ENCODE measurements at places on chromosomes 11 and 22. TPM values are rescaled to one million over a fixed set of nuclear protein-coding genes. Genes with fewer than 3 reads are reported as not detected.

The C11orf16 gene
- total RNA-seq: not detected

DNA sequence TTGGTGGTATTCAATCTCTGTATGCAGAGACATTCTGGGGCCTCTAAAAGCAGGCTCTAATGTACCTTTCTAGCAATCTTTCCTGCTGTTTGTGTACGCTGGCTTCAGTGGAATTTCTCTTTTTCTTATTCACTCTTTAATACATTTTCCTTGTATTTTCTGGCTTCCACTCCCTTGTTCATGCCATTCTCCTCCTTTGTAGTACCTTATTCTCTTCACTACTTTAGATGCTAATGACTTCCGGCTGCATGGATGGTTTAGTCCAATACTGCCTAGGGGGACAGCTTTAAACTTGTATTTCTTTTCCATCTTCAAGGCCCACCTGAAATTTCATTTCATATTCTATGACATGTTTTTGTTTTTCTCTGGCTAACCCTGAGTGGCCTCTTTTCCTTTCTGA is 40.2 kb downstream of the DDX10 start:
- peaks cover 24% of the 10 kb centered on the region for H3K36me3 ChIP-seq
- H3K27me3 ChIP-seq: no peaks in the 10 kb centered on the region
- no peak overlapping the region for H3K27ac ChIP-seq
- H3K4me1 ChIP-seq: no peaks in the 10 kb centered on the region
- no peak overlapping the region for H3K4me3 ChIP-seq

The OR56A1 gene
- total RNA-seq: not detected

The BEST1 gene
- total RNA-seq: 4.4 TPM

The ZNF215 gene
- 2.0 TPM for total RNA-seq

- H3K4me3 ChIP-seq: no peak overlapping the region
- H3K36me3 ChIP-seq: no peaks in the 10 kb centered on the region
- H3K4me1 ChIP-seq: no peaks in the 10 kb centered on the region
- H3K27ac ChIP-seq: no peak overlapping the region
These were observed 74.0 kb upstream of the WNT11 start for GRCh38 chr11:76280151-76280881.

DNA sequence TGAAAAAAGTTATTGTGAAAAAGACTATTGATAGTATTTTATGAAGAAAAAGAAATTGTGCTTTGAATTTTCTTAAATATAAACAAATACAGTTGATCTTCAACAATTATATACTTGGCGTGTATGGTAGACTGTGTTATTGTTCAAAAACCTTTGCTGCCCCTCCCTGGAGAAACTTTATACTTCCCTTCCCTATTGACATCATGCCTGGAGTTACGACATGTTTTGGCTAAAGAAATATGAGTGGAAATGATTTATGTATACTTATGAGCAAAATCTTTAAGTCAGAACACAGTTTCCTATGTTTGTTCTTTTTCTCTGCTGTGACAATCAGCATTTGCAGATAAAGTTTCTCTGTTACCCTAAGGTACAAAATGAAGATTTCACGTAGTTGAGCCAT is 243.8 kb downstream of the TMEM135 start:
- no peak overlapping the region for H3K4me3 ChIP-seq
- H3K27ac ChIP-seq: no peak overlapping the region
- H3K4me1 ChIP-seq: peaks cover 11% of the 10 kb centered on the region
- no peaks in the 10 kb centered on the region for H3K27me3 ChIP-seq
- H3K36me3 ChIP-seq: no peaks in the 10 kb centered on the region
- DNase-seq: no peak

DNA sequence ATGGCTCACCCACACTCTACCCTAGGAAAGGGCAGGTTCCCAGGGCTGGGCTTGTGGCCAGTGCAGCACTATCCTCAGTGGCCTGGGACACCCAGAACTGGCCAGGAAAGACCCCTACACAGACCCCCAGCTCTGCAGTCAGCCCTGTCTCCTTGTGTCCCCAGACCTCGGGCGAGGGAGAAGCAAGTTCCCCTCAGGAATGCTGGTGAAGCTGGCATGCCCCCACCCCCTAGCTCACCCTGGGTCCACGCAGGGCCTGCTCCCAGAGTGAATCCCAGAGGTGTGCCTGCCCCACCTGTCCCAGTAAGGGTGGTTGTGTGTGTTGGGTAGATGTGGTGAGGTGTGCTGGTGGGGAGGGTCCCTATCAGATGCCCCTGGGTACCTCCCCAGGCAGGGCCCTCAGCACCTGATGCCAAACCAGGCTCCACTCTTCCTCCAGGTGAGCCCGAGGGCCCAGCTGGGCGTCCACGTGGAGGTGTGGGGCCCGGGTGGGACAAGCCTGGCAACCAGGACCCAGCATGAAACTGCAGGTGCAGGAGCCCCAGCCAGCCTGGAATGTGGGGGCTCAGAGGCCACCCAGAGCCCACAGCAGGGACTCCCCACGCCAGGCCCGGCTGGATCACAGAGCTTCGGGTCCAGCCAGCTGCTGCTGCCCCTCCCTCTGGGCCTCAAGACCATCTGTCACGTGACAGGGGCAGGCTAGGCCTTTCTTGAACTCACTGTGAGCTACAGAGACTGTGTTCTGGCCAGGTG is 48.4 kb upstream of the KCNQ1OT1 start:
- no peak overlapping the region for H3K27ac ChIP-seq
- no peak for DNase-seq
- no peaks in the 10 kb centered on the region for H3K4me1 ChIP-seq
- no peak overlapping the region for H3K4me3 ChIP-seq
- H3K27me3 ChIP-seq: no peaks in the 10 kb centered on the region

The PPME1 gene
- 29.2 TPM for total RNA-seq

GRCh38 chr11:10637731-10638151 is 55.8 kb downstream of the IRAG1 start:
- no peak for DNase-seq
- H3K36me3 ChIP-seq: no peaks in the 10 kb centered on the region
- no peaks in the 10 kb centered on the region for H3K27me3 ChIP-seq
- peak overlapping the region; percentile 70 for H3K27ac ChIP-seq
- no peak overlapping the region for H3K4me3 ChIP-seq

- H3K27me3 ChIP-seq: no peaks in the 10 kb centered on the region
- H3K27ac ChIP-seq: no peak overlapping the region
- H3K4me3 ChIP-seq: no peak overlapping the region
- H3K36me3 ChIP-seq: no peaks in the 10 kb centered on the region
- DNase-seq: no peak
These were observed 11.6 kb downstream of the IL2RB start for GRCh38 chr22:37137903-37138665.

DNA sequence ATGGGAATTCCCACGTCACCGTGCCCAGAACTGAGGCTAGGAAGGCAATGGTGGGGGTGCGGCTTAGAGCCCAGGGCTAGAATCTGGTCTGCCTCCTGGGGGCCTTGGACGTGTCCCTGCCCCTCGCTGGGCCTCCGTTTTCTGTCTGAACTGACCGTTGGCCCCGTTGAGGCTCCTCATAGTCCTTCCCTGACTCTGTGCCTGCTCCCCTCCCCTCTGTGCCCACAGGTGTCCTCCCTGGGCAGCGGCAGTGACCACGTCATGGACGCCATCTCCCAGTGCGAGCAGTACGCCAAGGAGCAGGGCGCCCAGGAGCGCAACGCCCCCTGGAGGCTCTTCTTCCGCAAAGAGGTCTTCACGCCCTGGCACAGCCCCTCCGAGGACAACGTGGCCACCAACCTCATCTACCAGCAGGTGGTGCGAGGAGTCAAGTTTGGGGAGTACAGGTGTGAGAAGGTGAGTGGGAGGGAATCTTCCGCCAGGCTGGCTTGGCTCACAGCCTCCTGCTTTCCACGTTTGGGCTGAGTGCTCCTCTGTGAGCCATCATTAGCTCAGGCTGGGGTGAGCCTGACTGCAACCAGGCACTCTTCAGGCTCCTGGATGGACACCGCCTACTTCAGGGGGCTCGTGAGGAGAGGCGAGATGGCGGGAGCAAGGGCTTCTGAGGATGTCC is 63.9 kb downstream of the MYO7A start:
- no peaks in the 10 kb centered on the region for H3K27me3 ChIP-seq
- no peak for DNase-seq
- no peaks in the 10 kb centered on the region for H3K36me3 ChIP-seq
- peaks cover 3% of the 10 kb centered on the region for H3K4me1 ChIP-seq
- no peak overlapping the region for H3K4me3 ChIP-seq
- H3K27ac ChIP-seq: no peak overlapping the region

The TBX1 gene
- 7.1 TPM for total RNA-seq

- H3K4me1 ChIP-seq: no peaks in the 10 kb centered on the region
- no peak overlapping the region for H3K27ac ChIP-seq
- H3K36me3 ChIP-seq: no peaks in the 10 kb centered on the region
- DNase-seq: no peak
These were observed 35.0 kb downstream of the KCNJ1 start for GRCh38 chr11:128832121-128832497.

The FJX1 gene
- total RNA-seq: 7.4 TPM

- peaks cover 39% of the 10 kb centered on the region for H3K4me1 ChIP-seq
- peaks cover 11% of the 10 kb centered on the region for H3K36me3 ChIP-seq
- peak overlapping the region; percentile 94 for H3K27ac ChIP-seq
- no peaks in the 10 kb centered on the region for H3K27me3 ChIP-seq
- no peak for DNase-seq
- peak overlapping the region; percentile 84 for H3K4me3 ChIP-seq
These were observed 668 bp downstream of the MADD start for GRCh38 chr11:47270331-47271271.

The UPK3A gene
- not detected for total RNA-seq

DNA sequence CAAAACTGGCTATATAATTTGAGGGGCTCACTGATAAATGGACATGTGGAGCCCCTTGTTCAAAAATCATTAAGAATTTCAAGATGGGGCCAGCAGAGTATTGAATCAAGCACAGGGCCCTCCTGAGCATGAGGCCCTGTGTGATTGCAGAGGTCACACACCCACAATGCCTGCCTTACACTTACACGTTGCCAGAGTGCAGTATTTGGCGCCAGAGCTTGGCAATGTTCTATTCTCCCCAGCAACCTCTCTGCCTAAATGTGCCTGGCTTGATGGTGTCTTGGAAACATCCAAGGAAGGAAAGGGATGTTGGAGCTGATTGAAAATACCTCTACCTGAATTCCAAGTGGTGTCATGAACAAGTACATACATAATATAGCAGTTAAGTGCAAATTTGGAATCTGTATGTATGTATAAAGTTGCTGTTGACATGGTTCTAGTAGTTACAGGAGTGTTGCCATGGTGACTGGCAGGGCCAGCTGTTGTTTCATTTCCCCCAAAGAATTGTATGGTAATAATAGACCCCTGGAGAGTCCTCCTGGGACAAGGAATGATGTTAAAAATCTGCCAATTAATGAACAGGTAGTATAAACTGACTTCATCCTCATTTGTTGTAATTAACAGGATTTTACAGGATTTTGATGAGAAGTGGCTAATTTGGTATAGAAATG is 205.7 kb upstream of the NAV2 start:
- DNase-seq: no peak
- H3K27me3 ChIP-seq: no peaks in the 10 kb centered on the region
- H3K36me3 ChIP-seq: no peaks in the 10 kb centered on the region
- H3K4me1 ChIP-seq: peaks cover 19% of the 10 kb centered on the region

GRCh38 chr11:103668859-103669258 is 367.6 kb upstream of the DDI1 start:
- DNase-seq: no peak
- no peak overlapping the region for H3K4me3 ChIP-seq
- H3K27me3 ChIP-seq: no peaks in the 10 kb centered on the region
- no peaks in the 10 kb centered on the region for H3K36me3 ChIP-seq
- no peak overlapping the region for H3K27ac ChIP-seq

The AMOTL1 gene
- 45.7 TPM for total RNA-seq

GRCh38 chr22:22042009-22042408 is 59.4 kb upstream of the TOP3B start:
- no peaks in the 10 kb centered on the region for H3K4me1 ChIP-seq
- no peak overlapping the region for H3K27ac ChIP-seq
- no peak for DNase-seq
- H3K36me3 ChIP-seq: no peaks in the 10 kb centered on the region
- no peaks in the 10 kb centered on the region for H3K27me3 ChIP-seq

DNA sequence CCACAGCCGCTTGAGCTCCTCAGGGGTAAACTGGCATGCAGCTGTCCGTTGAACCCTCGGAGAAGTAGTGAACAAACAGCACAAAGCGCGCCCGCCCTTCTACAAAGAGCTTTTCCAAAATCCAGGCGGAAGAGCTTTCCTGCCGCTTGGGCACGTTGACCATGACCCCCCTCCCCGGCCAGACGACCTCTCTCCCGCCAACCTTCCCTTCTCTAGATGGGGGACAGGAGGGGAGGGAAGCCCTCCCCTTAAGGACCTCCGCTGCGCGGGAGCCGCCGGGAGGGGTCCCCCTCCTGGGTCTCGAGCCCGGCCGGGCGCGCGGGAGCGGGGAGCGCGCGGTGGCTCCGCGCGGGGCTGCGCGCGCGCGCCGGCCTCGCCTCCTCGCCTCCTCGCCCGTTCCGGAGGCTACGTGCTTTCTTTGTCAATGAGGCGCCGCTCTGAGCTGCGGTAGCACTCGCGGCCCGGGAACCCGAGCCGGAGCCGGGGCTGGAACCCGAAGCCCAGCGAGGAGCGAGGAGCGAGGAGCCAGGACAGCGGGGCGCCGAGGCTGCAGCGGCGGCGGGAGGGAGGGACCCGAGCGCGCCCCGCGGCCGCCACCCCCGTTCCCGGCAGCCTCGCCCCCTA is 118.6 kb downstream of the HIPK3 start:
- peak within 1 kb of the TSS; percentile 25 for H3K4me3 ChIP-seq
- H3K36me3 ChIP-seq: no peaks in the 10 kb centered on the region
- no peaks in the 10 kb centered on the region for H3K4me1 ChIP-seq
- DNase-seq: no peak
- H3K27ac ChIP-seq: no peak within 1 kb of the TSS

- no peak for DNase-seq
- H3K27me3 ChIP-seq: no peaks in the 10 kb centered on the region
- no peak within 1 kb of the TSS for H3K27ac ChIP-seq
- no peaks in the 10 kb centered on the region for H3K36me3 ChIP-seq
These were observed at the start of gene KCTD14 for GRCh38 chr11:78022397-78023396. Gene KCTD14 (minus strand): TSS chr11:78023276. CDS start chr11:78023249, 27 bp downstream.

The IL10RA gene
- 29.0 TPM for total RNA-seq

The AIFM3 gene
- total RNA-seq: not detected

GRCh38 chr22:46482056-46482675 is 55.3 kb downstream of the CELSR1 start:
- no peak overlapping the region for H3K4me3 ChIP-seq
- no peaks in the 10 kb centered on the region for H3K27me3 ChIP-seq
- no peak for DNase-seq
- no peaks in the 10 kb centered on the region for H3K36me3 ChIP-seq
- H3K4me1 ChIP-seq: peaks cover 20% of the 10 kb centered on the region

The NPTXR gene
- 9.3 TPM for total RNA-seq

The GGTLC3 gene
- not detected for total RNA-seq

GRCh38 chr11:98565311-98565710 is 455.4 kb upstream of the CNTN5 start:
- no peak for DNase-seq
- H3K36me3 ChIP-seq: no peaks in the 10 kb centered on the region
- H3K4me1 ChIP-seq: no peaks in the 10 kb centered on the region

DNA sequence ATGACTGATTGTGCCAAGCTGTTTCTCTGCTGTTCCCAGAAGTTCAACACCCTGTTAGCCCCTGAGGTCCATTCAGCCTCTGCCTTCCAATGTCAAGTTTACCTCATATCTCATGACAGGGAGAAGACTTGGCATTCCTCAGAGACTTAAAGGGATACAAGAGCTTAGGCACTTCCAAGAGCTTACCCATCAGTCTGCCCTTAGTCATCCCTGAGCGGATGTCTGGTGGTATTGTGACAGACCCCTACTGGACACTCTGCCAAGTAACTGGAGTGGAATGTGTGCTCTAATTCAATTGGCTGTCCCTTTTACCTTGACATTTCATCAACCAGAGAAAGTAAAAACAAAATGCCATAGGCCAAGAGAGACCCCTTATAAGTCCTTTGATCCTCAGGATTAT is 151.5 kb downstream of the AASDHPPT start:
- no peaks in the 10 kb centered on the region for H3K27me3 ChIP-seq
- H3K36me3 ChIP-seq: no peaks in the 10 kb centered on the region
- DNase-seq: no peak
- H3K4me1 ChIP-seq: no peaks in the 10 kb centered on the region

The NAALAD2 gene
- 0.98 TPM for total RNA-seq

GRCh38 chr22:28883657-28883916 is 215 bp downstream of the ZNRF3 start:
- peak overlapping the region; percentile 61 for H3K27ac ChIP-seq
- no peak for DNase-seq

The SEPTIN3 gene
- total RNA-seq: 1.5 TPM
